ENCODE measurements at places on chromosomes 12 and 14.

- DNase-seq = no peak
Measured at GRCh38 chr12:106712768-106713167, 61.7 kb upstream of the RIC8B start.

- DNase-seq = no peak
Measured at GRCh38 chr12:82650627-82651337, 35.9 kb upstream of the TMTC2 start.

GRCh38 chr12:117105902-117106301, 6.7 kb upstream of the TESC start:
- DNase-seq = no peak

DNA sequence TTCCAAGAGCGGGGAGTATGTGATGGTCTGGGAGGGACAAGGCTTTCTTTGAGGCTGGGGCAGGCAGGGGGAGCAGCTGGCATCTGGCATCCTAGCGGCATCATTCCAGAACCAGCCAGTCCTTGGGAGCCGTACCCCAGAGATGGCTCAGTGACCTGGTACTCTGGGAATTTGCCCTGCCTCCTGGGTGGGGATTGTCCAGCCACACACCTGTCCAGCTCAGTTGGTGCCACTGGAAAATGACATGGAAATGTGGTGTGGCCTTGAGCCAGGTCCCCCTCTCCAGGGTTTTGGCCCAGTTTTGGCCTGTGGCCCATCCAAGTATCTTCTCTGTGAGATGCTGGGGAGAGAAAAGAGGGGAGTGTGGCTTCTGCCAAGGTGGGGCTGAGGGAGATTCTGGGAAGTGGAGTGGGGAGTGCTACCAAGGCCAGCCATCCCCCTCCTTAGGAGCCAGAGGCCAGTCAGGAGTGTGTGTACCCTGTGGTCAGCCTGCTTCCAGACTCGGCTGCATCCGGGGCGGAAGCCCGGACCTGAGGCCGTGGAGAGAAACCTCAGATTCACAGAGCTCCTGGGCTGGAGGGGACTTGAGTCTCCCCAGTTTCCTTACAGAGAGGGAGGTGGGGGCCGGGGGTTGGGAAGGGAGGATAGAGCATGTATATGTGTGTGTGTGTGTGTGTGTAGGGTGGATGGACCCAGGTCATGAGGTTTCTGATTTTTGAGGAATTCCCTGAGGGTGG, 14.7 kb upstream of the KRT80 start:
- no peak for DNase-seq

DNA sequence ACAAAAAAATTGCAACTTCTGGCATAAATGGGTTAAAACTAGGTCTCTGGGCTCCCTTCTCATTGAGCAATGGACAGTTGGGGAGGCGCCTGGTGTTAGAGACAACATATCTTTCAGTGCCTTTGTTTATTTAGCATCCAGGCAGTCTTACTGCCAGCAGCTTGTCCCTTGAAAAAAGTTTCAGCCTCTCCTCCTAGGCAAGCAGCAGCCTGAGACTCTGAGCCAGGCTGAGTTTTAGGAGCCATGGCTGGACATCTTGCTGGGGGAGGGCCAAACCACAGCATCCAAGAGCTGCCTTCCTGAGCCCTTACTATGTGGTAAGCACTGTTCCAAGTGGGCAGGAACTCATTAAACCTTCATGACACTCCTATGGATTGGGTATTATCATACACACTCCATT, 10.1 kb upstream of the JDP2 start:
- DNase-seq = no peak

DNA sequence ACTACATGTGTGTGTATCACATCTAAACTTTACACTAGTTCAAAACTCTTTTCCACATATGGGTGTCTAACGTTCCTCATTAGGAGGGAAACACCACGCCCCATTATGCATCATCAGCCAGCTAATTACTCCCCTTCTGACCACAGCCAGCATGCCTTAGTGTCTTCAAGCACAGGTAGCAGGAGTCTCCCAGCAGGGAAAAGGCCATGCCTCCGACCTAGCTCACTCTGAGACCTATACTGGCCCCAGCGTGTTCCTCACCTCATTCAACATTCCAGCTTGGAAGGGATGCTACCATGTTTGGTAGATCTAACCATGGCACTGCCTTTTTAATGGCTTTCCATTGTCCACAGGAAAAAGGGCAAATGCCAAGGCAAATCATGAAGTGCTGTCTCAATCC, 66.1 kb upstream of the PRB2 start:
- no peak for DNase-seq

GRCh38 chr14:59278111-59278510, 89.6 kb downstream of the DAAM1 start:
- no peak for DNase-seq

- DNase-seq = no peak
Measured at GRCh38 chr12:109870648-109871047, 9.7 kb downstream of the GLTP start.
